ENCODE measurements at places on chromosomes 1 and 21.

- no peak for DNase-seq
These were observed 40.8 kb downstream of the WNT2B start for GRCh38 chr1:112549590-112549989.

DNA sequence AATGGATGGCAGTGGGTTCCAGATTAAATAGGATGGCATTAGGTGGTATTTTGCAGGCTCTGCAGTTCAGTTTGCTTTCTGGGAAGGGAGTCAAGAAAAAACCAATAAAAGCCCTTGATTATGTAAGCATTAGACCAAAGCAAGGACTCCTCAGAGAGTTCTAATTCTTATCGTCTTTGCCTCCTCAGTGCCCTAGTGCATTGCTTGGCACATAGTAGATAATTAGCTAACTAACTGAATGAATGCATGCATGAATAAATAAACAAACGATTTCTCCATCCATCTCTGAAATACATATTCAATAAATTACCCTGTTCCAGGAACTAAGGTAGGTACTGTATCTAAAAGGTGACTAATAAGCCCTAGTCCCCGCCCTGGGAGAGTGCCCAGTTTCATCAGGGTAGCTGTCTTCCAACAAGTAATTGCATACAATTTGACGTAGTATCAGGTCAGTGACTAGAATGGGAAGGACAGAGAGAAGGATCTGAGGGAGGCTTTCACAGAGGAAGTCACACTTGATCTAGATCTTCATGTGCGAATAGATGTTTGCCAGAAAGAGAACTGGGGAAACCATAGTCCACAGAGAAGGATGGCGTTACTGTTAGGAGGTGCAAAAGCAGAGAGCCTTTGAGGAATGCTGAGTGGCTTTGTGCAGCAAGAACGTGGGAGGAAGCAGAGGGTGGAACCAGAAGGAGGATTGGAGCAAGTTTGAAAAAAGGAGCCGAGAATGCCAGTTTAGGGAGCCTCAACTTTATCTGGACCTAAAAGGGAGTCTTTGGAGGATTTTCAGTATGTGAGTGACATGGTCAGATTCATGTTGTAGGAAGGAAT, 111.4 kb downstream of the TBX19 start:
- DNase-seq, result no peak

DNA sequence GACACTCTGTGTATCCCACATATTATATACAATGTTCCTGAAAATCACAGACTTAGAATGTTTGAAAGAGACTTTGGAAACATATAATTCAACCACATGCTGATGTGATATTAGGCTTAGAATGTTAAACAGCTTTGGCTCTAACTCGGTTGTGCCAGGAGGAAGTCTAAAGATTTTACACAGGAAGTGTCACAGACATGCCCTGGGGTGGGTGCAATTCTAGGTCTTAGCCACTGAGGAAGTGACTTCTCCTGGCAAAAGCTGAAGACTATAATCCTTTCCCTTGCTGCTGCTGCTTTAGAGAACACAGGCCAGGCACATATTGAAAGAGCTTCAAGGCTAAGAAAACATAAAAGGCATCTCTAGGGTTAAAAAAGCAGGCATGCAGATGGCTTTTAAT, 51.0 kb downstream of the RPL5 start:
- DNase-seq, result no peak

DNA sequence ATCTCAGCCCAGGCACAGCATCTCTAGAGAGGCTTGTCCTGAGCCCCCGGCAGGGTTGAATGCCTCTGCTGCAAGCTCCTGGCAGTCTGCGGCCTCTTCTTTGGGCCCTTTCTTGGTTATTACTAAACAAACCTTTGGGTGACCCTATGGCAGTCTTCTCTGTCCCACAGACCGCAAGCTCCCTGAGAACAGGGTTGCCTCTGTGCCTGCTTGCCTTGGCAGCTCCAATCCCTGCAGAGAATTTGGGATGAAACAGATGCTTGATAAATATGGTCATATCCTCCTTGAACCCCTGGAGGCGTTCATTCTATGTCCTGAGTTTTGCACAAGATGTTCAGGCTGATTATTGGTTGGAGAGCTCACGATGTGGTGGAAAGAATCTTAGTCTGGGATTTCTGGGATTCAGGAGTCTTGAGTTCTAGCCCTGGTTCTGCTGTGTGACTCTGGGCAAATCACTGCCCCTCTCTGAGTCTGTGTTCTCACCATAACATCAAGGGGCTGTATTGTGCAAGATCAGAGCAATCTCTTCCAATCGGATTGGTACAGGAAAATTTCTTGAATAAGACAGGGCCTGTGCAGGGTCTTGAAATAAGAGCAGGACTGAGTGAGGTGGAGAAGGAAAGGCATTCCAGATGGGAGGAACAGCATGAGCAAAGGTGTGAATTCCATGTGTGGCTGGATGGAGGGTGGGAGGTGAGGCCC, 49.6 kb downstream of the EDN2 start:
- DNase-seq, result no peak

- DNase-seq, result no peak
These were observed 96.5 kb upstream of the SPATA6 start for GRCh38 chr1:48568501-48568900.

DNA sequence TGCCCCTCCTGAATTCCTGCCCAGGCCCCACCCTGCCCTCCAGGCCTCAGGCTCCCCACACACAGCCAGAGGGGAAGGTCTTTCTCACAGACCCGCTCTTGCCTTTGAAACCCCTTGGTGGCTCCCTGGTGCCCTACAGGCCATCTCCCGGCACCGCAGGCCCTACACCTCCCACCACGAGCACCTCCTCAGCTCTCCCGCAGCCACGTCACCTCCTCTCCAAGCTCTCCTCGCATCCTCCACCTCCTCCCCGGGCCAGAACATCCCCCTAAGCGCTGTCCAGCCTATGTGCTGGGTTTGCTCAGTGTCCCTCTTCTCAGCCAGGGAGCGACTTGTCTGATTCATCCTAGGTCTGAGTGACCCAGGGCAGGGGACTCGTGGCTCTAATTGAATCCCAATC, 66.4 kb downstream of the DMRTB1 start:
- DNase-seq, result no peak

GRCh38 chr1:202438393-202439174, 90.1 kb downstream of the PPP1R12B start:
- no peak for DNase-seq

DNA sequence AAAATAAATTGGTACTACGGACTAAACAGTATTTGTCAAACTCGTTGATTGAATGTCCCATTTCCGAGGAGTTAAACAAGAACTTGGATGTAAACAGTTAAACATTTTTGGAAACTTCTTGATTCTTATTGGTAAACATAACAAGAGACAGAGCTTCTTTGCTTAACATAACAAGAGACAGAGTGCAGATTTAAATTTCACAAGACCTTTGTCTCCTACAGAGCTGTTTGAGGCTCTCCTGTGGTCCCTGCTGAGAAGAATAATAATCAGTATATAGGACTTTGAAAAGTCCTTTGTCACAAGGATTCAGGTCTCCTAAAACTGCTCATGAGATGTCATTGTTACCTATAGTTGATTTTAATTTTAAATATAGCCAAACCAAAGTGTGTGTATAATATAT, 170.6 kb upstream of the C21orf91 start:
- no peak for DNase-seq

DNA sequence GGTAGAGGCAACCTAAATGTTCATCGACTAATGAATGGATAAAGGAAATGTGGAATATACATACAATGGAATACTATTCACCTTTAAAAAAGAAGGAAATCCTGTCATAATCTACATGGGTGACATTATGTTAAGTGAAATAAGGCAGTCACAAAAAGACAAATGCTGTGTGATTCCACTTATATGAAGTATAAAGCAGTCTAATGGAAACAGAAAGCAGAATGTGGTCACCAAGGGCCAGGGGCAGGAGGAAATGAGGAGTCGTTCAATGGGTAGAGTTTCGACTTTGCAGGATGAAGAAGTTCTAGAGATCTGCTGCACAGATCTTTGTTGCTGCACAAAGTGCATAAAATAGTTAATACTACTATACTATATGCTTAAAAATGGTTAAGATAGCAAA, 7.8 kb downstream of the DIPK1A start:
- no peak for DNase-seq

DNA sequence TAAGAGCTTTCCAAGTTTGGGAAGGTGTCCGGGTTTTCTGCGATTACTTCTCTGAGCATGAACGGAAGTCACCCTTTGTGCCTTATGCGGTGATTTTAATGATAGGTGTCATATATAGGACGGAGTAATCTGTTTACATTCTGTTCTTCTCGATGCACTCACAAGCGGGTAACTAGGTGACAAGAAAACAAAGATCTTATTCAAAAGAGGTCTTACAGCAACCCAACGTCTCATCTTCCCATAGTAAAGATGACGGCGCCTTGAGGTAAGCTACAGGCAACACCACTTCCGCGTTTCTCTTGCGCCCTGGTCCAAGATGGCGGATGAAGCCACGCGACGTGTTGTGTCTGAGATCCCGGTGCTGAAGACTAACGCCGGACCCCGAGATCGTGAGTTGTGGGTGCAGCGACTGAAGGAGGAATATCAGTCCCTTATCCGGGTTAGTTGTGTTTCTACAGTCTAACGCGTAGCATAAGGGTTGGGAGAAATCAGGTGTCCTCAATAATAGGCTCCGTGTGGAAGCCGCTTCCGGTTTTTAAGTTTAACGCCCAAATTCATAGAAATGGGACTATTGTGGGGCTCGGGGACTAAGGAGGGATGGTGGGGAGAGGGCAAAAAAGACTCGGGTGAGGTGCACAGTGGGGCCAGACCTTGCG, at the start of gene UFC1:
UFC1 (plus strand) TSS at position 297 of the 656 bp plus-strand sequence; CDS start at position 317, 20 bp downstream.
- DNase-seq, result peak; percentile 77

GRCh38 chr1:85957760-85958159, 198.8 kb downstream of the COL24A1 start:
- no peak for DNase-seq

- no peak for DNase-seq
These were observed 288.4 kb upstream of the PRMT6 start for GRCh38 chr1:106768077-106768476.

- no peak for DNase-seq
These were observed 1.9 kb upstream of the PRDM15 start for GRCh38 chr21:41881051-41881450.

GRCh38 chr1:147287133-147287865, 44.8 kb downstream of the CHD1L start:
- DNase-seq, result no peak

DNA sequence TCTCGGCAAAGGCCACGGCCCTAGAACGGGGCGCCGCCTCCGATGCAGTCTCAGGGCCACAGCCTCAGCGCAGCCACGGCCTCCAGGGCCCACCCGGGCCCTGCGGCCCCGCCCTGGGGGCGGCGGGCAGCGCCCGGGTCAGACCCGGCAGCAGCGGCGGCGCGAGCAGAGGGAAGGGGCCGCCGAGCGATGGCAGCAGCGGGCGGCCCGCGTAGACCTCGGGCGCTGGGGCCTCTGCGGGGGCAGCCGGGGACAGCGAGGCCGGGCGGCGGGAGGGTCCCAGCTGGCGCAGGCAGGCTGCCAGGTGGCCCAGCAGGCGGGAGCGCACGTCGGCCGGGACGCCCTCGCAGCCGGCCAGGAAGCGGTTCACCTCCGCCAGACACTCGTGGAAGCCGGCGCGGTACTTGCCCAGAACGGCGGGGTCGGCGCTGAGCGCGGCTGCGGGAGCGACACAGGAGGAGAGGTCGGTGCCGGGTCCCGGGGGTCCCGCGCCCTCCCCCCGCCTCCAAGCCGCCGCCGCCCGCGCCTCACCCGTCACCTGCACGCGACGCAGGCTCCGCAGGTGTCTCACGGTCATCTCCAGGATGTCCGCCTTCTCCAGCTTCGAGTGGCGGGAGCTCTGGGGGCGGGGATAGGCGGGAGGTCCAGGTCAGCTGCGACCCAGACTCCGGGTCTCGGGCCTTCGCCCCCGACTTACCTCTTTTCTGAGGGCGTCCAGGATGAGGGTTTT, 737 bp downstream of the HES4 start:
- no peak for DNase-seq

GRCh38 chr1:36595921-36596320, 113.2 kb upstream of the CSF3R start:
- DNase-seq, result no peak

DNA sequence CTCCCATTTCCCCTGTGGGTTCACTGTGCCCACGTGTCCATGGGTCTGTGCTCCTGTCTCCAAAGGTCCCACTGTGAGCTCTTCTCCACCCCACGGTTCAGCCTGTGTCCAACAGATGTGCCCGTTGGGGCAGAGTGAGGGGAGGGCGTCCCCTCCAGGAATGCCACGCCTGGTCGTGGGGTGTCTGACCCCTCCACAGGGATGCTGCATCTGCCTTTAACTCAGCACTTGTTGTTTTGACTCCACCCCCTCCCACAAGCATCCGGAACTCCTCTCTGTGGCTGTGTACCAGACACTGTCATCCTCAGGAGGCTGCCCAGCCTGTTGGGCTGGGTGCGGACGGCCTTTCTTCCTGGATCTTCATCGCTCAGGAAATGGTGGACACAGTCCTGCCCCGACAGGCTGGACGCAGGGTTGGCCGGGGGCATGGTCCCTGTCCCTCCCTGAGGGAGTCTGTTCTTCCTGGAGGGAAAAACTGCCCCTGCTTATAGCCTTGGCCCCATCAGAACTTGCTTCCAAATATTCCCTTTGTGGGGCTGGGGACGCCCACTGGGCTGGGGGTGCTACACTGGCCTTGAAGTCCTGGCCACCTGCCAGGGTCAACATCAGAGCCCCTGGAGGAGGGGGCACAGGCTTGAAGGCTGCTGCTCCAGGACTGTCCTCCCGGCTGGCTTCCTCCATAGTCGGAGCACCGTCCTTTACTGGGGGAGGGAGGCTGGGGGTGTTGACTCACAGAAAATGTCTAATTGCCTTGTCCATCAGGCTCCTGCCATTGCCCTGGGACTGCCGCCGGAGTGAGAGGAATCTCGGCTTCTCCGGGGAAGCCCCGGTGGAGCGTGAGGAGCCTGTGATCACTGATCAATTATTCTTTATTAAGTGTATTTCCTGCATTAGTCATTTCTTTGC, 182.0 kb upstream of the C1orf174 start:
- DNase-seq, result no peak

DNA sequence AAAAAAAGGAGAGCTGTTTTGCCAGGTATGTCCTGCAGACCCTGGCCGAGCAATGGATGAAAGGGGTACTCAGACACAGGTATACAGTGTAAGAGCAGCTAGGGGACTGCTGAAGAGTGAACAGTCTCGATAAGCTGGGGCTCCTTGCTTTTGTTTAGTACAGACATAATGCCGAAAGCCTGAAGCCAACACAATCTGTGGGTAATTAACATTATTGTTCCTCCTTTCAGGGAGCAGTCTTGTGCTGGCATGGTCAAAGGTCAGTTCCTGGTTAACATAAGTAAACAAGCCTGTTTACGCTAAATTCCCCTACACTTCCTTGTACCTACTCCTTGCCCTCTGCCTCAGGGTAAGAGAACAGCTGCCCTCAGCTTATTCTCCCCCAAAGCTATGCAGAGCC, 272.3 kb upstream of the ST6GALNAC5 start:
- no peak for DNase-seq

GRCh38 chr1:167171286-167171929, 49.3 kb upstream of the POU2F1 start:
- no peak for DNase-seq

GRCh38 chr1:22553104-22553880, 10.0 kb upstream of the EPHA8 start:
- DNase-seq, result no peak

- DNase-seq, result no peak
These were observed 23.3 kb downstream of the PARK7 start for GRCh38 chr1:7984811-7985210.

GRCh38 chr1:203426870-203427269, 48.7 kb upstream of the PRELP start:
- DNase-seq, result no peak

Data from amygdala (tissue), 56 donors.